HuH-7 (cell line): ENCODE measurements at places on chromosomes 7 and 10.

DNA sequence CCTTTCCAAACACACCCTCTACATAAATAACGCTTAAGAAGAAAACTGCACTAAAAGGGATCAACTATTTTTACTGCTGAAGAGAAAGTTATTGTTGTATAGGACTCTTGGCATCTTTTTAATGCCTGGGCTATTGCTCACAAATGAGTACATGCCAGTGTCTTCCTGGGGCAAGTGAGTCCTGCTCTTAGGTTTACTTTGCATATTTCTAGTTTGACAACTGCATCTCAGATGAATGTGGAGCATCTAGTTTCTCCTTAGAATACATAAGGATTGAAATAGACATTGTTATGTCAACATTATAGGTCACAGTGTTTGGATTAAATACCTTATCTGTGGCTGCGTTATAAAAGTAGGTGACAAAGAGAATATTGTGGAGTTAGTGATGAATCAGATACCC is 44.5 kb downstream of the PSMC2 start:
- no peak for DNase-seq

- DNase-seq, result peak; percentile 93
These were observed 22.8 kb upstream of the FOXL3 start for GRCh38 chr7:266851-267840.

DNA sequence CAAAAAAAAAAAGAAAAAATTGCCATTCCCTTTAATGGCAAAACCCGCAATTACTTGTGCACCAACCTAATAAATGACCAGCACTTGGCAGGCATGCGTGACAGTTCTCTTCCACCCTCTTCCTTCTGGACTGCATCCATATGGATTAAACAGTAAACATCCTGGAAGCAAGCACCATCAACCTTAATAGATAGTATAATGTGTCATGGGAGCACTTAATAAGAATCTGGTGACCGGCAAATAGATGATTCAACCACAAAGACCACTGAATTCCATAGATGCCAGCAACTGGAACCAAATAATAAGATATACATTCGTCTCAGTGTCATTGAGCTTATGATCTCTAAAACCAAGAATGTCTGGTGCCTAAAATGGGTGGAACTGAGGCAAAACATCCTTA is 610.2 kb downstream of the CALN1 start:
- no peak for DNase-seq

GRCh38 chr10:130497056-130498010 is 361.1 kb downstream of the GLRX3 start:
- DNase-seq, result no peak

- DNase-seq, result no peak
These were observed 4.4 kb upstream of the SEMA3C start for GRCh38 chr7:80923211-80923612.

GRCh38 chr7:114766041-114766356 is 155.9 kb upstream of the MDFIC start:
- DNase-seq, result no peak

GRCh38 chr10:42941295-42941644 is 135.6 kb upstream of the RET start:
- no peak for DNase-seq

- DNase-seq, result no peak
These were observed 32.9 kb downstream of the CSTF2T start for GRCh38 chr10:51666456-51666855.

DNA sequence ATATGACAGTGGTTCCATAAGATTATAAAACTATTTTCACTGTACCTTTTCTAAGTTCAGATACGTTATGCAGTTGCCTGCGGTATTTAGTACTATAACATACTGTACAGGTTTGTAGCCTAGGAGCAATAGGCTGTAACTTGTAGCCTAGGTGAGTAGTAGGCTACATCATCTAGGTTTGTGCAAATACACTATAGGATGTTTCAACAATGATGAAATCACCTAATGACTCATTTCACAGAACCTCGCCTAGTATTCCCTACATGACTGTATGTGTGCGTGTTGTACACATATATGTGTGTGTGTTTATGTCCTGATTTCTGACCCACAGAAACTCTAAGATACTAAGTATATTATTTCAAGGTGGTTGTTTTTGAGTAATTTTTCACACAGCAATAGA is 139.0 kb downstream of the HERPUD2 start:
- DNase-seq, result no peak

DNA sequence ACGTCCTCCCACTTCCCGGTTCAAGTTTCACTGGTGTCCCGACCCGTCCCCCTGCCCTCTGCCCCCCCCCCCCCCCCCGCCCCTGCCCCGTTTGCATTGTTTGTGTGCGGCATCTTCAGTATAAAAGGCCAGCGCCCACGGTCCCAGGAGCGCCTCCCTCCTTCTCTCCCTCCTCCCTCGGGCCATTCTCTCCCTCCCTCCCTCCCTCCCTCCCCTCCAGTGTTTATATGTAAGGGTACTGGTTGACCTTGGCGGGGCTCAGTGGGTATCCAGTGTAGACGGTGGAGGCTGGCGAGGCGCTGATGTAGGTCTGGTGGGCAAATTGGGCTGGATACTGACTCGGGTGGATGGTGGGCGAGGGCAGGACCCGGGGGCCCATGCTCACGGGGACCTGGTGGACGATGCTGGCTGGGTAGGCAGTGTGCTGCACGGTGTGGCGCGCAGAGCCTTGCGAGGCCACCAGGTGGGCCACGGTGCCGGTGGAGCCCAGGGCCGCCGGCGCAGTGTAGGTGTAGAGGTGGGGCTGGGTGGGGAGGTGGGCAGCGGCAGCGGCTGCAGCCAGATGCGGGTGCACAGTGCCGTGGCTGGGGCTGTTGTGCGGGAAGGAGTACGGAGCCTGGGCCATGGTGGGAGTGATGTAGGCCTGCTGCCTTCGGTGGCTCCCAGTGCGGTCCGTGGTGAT is 49.4 kb downstream of the CLEC2L start:
- no peak for DNase-seq

GRCh38 chr10:70847659-70848360 is 32.1 kb downstream of the SGPL1 start:
- DNase-seq, result no peak

- DNase-seq, result no peak
These were observed 177.8 kb downstream of the PTPRN2 start for GRCh38 chr7:158409816-158410330.

- peak; percentile 34 for DNase-seq
These were observed 225.2 kb upstream of the PRSS58 start for GRCh38 chr7:142482891-142483658.
